ENCODE measurements at places on chromosomes 1 and 21.

DNA sequence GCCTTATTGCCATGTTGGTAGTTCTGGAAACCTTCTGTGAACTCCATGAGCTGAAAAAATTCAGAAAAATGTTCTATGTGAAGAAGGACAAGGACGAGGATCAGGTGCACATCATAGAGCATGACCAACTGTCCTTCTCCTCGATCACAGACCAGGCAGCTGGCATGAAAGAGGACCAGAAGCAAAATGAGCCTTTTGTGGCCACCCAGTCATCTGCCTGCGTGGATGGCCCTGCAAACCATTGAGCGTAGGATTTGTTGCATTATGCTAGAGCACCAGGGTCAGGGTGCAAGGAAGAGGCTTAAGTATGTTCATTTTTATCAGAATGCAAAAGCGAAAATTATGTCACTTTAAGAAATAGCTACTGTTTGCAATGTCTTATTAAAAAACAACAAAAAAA lies 57.4 kb downstream of the KCNK1 start:
- no peak for DNase-seq

DNA sequence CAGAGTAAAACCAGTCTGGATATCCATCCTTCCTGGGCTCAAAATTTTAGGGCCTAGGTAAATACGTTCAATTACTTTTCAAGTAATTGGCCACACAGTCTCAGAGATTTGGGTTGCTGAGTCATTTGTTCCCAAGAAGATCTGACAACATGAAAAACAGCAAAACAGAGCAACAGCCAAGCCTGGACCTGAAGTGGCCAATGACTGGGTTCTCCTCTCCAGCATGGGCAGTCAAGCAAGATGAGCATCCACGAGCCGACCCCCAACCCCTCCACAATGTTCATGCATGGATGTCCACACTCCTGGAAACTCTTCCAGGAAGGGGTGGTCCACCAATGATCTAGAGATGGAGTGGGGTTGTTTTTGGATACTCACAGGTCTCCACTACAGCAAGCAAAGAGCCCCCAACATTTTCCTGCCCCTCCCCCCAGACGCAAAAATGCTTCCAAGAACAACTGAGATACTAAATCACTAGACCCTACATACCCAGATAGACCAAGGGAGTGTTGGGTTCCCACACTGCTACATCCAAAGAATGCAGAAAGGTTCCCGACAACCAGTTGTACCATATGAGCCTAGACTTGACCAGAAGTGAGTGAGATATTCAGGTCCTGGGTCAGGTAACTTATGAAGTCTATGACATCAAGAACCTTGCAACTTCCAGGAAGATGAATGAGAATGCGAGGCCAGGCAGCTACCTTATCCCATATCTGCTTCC lies 73.0 kb downstream of the CD46 start:
- no peak for DNase-seq

DNA sequence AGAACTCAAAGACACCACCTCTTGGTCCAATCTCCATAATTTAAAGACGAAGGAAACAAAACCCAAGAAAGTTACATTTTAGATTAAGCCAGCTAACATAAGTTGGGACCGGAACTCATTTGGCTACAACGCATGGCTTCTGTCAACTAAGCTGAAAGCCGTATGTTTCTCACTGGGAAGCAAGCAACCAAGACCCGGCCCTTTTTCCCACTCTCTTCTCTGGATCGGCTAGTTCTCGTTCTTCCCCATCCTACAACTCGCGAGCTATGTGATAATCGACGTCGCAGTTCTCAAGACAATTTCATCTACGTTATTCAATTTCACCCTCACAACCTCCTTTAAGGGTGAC lies 601 bp downstream of the CCT8 start:
- no peak for DNase-seq

DNA sequence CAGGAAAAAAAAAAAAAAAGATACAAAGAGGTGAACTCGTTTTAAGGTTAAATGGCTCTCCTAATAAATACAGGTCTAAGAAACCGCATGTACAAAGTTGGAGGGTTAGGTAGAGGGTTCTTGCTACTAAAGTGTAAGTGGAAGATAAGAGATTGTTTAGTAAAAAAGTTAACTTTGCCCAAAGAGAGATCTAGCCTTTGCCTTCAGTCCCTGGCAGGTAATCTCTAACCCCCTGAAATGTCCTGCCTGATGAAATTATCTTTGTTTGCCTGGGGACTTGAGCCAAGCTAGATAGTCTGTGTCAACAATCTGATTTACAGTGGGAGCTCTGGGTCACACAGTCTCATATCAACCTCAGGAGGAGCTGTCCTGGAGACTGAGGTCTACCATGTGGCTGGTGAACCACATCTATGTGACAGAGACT lies 57.6 kb downstream of the TRIM33 start:
- no peak for DNase-seq

DNA sequence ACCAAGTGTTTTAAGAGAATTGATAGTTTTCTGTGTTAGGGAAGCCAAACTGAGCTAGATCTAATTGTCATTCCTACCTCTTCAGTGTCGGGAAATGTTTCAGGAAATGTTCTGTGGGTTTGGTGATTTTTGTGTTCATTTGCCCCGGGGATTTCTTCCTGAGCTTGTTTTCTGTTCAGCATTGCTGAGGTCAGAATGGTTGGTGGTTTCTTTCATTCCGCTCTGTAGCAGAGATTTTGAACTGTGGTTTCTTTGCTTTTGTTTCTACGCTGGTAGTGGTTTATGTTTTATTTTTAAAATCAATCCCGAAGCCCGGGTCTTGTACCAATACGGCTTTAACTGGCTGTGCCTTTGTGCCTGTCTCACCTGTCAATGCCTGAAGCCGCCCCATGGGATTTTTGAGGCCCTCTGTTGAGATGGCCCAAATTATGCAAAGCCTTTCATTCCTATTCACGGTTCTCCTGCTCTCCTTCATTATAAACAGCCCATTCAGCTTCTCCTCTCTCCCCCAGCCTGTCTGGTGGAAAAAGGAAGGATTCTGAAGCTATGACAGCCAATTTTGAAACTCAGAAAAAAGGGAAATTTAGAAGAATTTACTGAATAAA lies 417.2 kb upstream of the KAZN start:
- no peak for DNase-seq

- no peak for DNase-seq
These were observed 151.6 kb downstream of the KCNJ6 start for GRCh38 chr21:37764691-37765090.

GRCh38 chr21:45297329-45297728 lies 9.6 kb upstream of the POFUT2 start:
- no peak for DNase-seq
